Psoas muscle (tissue), 8 donors: ENCODE measurements at places on chromosomes 2 and 18.
A peak's percentile ranks its signal among the peaks of the same experiment; 100 is the strongest.

GRCh38 chr18:26230497-26230896 lies 4.3 kb downstream of the TAF4B start:
- no peaks in the 10 kb centered on the region for H3K36me3 ChIP-seq
- H3K4me3 ChIP-seq, result no peak overlapping the region
- DNase-seq, result no peak
- no peaks in the 10 kb centered on the region for H3K27me3 ChIP-seq
- H3K27ac ChIP-seq, result no peak overlapping the region

DNA sequence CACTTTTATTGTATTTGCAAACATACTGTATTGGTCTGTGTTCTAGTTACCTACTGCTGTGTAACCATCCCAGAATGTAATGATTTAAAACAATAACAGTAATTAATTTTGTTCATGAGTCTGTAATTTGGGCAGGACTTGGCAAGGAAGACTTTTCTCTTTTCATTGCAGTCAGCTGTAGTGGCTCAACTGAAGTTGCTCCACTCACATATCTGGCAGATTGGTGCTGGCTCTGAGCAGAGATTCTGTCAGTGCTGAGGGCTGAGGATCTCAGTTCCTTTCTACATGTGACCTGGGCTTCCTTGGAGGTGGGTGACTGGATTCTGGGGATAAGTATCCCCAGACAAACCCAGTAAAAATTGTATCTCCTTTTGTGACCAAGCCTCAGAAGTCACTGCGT lies 26.6 kb downstream of the PTPN4 start:
- no peak overlapping the region for H3K4me3 ChIP-seq
- H3K4me1 ChIP-seq, result peaks cover 16% of the 10 kb centered on the region
- DNase-seq, result no peak
- no peak overlapping the region for H3K27ac ChIP-seq
- H3K36me3 ChIP-seq, result no peaks in the 10 kb centered on the region

DNA sequence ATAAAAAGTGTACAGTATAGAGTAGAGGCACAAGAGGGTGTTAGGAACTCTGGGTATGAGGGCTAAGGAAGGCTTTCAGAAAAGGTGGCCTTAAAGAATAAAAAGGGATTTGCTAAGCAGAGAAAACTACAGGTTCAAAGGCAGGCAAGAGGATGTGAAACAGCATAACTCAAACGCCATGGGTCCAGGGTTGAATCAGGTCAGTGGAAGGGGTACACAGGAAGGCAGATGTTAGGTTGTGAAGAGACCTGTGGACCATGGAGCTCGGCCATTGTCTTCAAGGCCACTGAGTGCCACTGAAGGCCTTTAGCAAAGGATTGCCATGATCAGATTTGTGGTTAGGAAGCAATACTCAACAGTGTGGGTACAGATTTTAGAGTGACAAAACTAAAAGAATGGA lies 108.2 kb upstream of the FAM98A start:
- H3K36me3 ChIP-seq, result no peaks in the 10 kb centered on the region
- H3K4me1 ChIP-seq, result no peaks in the 10 kb centered on the region
- no peak overlapping the region for H3K4me3 ChIP-seq

- DNase-seq, result no peak
- H3K4me3 ChIP-seq, result no peak overlapping the region
- H3K27me3 ChIP-seq, result no peaks in the 10 kb centered on the region
- no peak overlapping the region for H3K27ac ChIP-seq
Measured at GRCh38 chr2:45218931-45219339, 209.7 kb upstream of the SIX2 start.

- H3K36me3 ChIP-seq, result no peaks in the 10 kb centered on the region
- no peak overlapping the region for H3K4me3 ChIP-seq
- no peak overlapping the region for H3K27ac ChIP-seq
- H3K4me1 ChIP-seq, result no peaks in the 10 kb centered on the region
Measured at GRCh38 chr2:142973160-142973821, 95.8 kb downstream of the KYNU start.

GRCh38 chr2:43346602-43347567 lies 120.5 kb upstream of the ZFP36L2 start:
- no peak overlapping the region for H3K4me3 ChIP-seq
- H3K27me3 ChIP-seq, result no peaks in the 10 kb centered on the region
- peaks cover 85% of the 10 kb centered on the region for H3K4me1 ChIP-seq
- DNase-seq, result no peak
- no peaks in the 10 kb centered on the region for H3K36me3 ChIP-seq

DNA sequence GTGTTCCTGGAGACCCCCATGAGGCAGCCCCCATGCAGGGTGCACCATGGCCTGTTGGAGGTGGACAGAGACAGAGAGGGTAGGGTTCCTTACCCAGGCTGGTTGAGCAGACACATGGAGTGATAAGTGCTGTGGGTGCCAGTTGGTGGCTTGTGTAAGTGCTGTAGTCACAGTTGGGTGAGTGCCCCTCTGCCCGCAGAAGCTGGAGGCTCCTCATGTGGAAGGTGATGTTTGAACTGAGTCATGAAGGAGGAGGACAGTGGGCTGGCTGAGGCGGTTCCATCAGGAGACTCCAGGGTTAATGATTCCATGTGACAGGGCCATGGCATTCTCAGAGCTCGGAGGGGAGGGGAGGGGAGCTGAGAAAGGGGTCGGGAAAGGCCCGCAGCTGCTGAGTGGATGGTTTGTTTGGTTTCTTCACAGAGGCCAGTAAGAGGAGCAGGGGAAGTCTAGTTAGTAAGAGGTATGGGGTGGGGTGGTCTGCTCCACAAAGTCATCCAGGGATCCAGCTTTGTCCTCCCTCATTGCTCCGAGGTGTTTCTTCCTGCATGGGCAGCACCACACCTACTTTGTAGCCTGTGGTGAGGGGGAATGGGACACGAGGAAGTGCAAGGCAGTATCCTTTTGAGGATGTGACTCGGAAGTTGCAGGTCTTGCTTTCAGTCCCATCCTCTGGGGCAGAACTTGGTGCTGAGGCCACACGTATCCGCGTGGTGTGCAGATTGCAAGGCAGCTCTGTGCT lies 13.6 kb downstream of the IMPA2 start:
- H3K27ac ChIP-seq, result peak overlapping the region; percentile 86
- peaks cover 58% of the 10 kb centered on the region for H3K4me1 ChIP-seq
- no peaks in the 10 kb centered on the region for H3K27me3 ChIP-seq
- DNase-seq, result peak; percentile 51

GRCh38 chr2:179243046-179243445 lies 21.6 kb downstream of the SESTD1 start:
- no peaks in the 10 kb centered on the region for H3K36me3 ChIP-seq
- no peaks in the 10 kb centered on the region for H3K27me3 ChIP-seq
- peaks cover 21% of the 10 kb centered on the region for H3K4me1 ChIP-seq
- H3K27ac ChIP-seq, result no peak overlapping the region
- DNase-seq, result no peak

DNA sequence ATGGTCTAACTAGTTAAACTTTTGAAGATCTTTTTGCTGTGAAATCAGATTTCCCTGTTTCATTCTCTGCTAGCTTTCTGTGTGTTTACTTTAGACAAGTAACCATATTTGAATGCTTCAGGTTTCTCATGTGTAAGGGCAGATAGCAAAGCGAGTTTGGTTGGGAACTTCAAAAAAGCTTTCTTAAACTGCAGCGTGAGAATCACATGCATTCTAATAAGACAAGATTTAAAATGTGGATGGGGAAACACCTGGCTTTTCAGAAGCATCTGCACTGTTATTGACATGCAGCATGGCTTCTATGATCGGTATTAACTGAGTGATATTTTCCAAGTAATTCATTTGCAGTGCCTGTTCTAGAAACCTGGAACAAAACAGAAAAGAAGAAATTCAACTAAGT lies 119.3 kb downstream of the ABCA12 start:
- no peak overlapping the region for H3K4me3 ChIP-seq
- no peak overlapping the region for H3K27ac ChIP-seq
- H3K36me3 ChIP-seq, result no peaks in the 10 kb centered on the region
- H3K4me1 ChIP-seq, result no peaks in the 10 kb centered on the region
- DNase-seq, result no peak

DNA sequence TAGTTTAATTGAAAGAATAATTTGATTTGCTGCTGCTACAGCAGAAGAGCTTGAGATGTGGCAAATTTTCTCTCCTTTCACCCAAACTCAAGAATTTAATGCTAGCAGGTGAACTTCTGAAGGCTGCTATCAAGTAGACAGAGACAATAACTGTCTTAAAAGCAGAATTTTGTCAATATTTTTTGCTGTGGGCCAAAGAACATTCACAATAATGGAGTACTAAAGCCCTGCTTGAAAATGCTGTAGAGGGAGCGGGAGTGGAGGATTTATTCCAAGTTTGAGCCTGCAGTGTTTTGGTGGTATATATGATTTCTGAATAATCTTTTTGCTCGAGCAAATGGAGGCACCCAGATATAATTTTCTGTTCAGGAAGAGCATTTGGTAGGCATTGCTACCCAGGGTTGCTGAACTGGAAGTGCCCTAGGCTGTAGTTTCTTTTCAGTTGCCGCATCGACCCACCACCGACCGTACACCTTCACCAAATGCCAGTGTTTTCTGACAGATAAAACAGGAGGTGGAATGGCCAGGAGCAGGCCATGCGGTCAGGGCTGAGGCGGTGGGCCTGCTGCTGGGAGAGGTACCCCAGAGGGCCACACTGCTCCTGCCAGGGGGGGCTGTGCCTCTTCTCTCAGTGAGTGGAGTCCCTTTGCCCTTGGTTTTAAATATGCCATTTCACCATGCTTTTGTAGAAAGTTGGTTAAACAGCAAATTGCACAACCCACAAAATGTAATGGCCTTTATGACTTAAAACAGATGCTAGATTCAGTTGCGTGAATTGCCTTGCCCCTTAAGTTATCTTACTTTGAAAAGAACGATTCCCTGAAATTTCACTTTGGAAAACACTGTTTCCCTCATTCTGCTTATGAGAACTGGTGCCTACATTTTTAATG lies 36.4 kb downstream of the TSHZ1 start:
- peak overlapping the region; percentile 74 for H3K27ac ChIP-seq
- DNase-seq, result no peak
- H3K4me3 ChIP-seq, result peak overlapping the region; percentile 63
- no peaks in the 10 kb centered on the region for H3K36me3 ChIP-seq
- H3K4me1 ChIP-seq, result peaks cover 33% of the 10 kb centered on the region

GRCh38 chr18:62933261-62933887 lies 218.0 kb downstream of the PHLPP1 start:
- no peak for DNase-seq
- no peaks in the 10 kb centered on the region for H3K27me3 ChIP-seq
- H3K36me3 ChIP-seq, result no peaks in the 10 kb centered on the region
- no peak overlapping the region for H3K4me3 ChIP-seq
- H3K27ac ChIP-seq, result no peak overlapping the region
- no peaks in the 10 kb centered on the region for H3K4me1 ChIP-seq

DNA sequence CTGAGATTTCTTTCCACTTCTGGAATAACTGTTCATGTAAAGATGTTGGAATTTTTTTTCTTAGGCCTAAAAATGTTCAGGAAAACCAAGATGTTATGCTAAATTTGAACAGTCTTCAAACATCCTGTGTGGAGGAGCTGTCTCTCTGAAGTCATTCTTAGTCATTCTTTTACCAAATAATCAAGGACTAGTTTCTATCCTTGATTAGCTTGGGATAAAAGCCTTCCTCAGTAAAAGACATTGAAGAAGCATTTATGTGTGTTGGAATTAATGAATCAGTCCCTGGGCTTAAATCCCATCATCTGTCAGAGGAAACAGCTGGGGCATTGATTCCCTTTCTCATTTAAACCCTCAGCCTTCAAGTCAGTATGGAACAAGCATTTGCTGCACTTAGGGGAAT lies 300.1 kb upstream of the NXPH2 start:
- no peaks in the 10 kb centered on the region for H3K36me3 ChIP-seq
- no peaks in the 10 kb centered on the region for H3K4me1 ChIP-seq
- no peaks in the 10 kb centered on the region for H3K27me3 ChIP-seq
- H3K4me3 ChIP-seq, result no peak overlapping the region

- no peak overlapping the region for H3K4me3 ChIP-seq
- H3K4me1 ChIP-seq, result no peaks in the 10 kb centered on the region
- no peaks in the 10 kb centered on the region for H3K36me3 ChIP-seq
- no peak overlapping the region for H3K27ac ChIP-seq
- no peaks in the 10 kb centered on the region for H3K27me3 ChIP-seq
- no peak for DNase-seq
Measured at GRCh38 chr2:223032187-223033142, 19.5 kb upstream of the KCNE4 start.

DNA sequence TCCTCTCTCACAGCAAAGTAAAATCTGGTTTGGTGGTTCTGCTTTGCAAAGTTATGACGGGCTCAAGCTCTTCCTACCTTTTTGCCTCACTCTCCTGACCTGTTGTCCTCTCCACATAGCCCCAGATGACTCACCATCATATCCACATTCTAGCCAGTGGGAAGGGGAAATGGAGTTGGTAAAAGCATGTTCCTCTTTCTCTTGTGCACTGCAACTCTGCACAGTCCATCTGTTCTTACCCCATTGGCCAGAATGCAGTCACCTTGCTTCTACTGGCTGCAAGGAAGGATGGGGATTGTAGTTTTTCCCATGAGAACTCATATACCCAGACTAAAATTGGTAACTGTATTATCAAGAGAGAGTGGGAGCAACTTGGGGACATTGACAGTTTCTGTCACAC lies 50.4 kb upstream of the SMIM21 start:
- no peak overlapping the region for H3K4me3 ChIP-seq
- no peaks in the 10 kb centered on the region for H3K36me3 ChIP-seq
- H3K27me3 ChIP-seq, result peaks cover 4% of the 10 kb centered on the region
- H3K4me1 ChIP-seq, result no peaks in the 10 kb centered on the region
- DNase-seq, result no peak
- no peak overlapping the region for H3K27ac ChIP-seq

DNA sequence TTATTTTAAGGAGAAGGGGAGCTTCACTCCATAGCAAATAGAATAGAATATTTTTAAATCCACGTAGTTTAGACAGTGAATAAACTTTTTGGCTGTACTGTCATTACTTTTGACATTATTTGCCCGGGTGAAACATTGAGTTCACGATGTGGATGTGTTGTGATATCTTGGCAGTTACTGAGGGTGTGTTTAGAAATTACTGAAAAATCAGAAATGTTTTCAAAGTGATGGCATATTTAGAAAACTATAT lies 769 bp upstream of the FAM98A start:
- H3K4me1 ChIP-seq, result peaks cover 20% of the 10 kb centered on the region
- no peak for DNase-seq
- H3K36me3 ChIP-seq, result no peaks in the 10 kb centered on the region
- peak overlapping the region; percentile 97 for H3K27ac ChIP-seq
- peak overlapping the region; percentile 97 for H3K4me3 ChIP-seq
- no peaks in the 10 kb centered on the region for H3K27me3 ChIP-seq

DNA sequence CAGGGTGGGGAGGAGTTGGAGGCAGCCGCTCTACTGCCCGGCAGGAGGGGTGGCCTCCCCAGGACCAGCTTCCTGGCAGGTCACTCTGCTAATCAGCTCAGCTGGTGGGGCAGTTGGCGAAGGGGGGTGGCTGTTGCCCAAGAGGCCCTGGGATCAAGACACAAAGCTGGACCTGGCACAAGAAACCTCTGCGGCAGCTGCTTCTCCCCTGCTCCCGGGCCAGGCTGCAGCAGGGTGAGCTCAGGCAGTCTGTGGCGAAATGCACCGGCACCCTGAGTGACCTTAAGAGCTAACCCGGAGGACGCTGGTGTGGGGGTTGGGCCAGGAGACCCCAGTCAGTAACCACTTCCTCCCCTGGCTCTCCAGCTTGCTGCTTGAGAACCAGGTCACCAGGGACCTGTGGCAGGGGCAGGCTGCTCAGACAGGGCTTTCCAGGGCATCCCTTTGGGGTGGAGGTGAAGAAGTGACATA lies 31.1 kb downstream of the TOGARAM2 start:
- H3K36me3 ChIP-seq, result no peaks in the 10 kb centered on the region
- H3K27me3 ChIP-seq, result no peaks in the 10 kb centered on the region
- peaks cover 62% of the 10 kb centered on the region for H3K4me1 ChIP-seq
- peak overlapping the region; percentile 87 for H3K27ac ChIP-seq
- peak overlapping the region; percentile 52 for H3K4me3 ChIP-seq
- DNase-seq, result peak; percentile 89
